ENCODE measurements at places on chromosomes 6 and 20.

DNA sequence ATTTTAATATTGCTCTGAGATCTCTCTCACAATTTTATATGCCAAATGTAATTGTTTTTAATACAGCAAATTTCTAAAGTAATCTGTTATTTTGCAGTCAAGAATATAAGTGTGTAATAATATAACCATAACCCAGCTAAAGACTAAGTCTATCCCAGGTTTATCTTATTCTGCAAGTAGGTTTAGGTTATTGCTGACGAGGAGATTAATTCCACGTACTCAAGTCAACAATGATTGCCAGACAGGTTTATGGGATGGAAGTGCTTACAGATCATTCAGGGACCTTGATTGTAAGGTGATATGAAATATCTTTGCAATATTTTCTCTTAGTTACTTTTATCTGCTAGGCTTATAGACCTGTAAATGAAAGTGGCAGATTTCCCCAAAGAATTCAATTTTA is 698.3 kb downstream of the HDGFL1 start:
- DNase-seq, result no peak

DNA sequence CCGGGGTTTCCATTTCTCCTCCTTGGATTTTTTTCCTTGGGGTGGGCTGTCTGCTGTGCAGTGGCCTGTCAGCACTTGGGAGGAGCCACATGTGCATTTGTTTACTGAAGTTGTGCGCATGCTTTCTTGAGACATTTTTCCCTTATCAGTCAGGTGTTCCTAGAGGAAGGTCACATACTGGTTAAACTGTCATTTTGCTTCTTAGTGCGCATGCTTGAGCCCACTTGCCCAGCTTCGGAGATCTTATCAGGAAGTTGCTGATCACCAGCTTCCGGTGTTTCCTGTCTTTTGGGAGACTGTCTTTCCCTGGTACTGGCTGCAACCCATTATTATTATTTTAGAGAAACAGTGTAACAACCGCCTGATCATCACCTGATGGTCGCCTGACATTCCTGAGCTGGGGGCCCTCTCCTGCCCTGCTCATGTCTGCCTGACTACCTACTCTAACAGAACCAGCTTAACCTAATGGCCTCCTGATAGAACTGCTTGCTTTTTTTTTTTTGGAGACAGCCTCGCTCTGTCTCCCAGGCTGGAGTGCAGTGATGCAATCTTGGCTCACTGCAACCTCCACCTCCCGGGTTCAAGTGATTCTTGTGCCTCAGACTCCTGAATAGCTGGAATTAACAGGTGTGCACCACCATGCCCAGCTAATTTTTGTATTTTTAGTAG is 378 bp upstream of the ERVFRD-1 start:
- no peak for DNase-seq

- DNase-seq, result no peak
Measured at GRCh38 chr20:732727-733126, 35.6 kb downstream of the SLC52A3 start.

GRCh38 chr6:32118782-32119628 is 9.0 kb downstream of the ATF6B start:
- peak; percentile 83 for DNase-seq

DNA sequence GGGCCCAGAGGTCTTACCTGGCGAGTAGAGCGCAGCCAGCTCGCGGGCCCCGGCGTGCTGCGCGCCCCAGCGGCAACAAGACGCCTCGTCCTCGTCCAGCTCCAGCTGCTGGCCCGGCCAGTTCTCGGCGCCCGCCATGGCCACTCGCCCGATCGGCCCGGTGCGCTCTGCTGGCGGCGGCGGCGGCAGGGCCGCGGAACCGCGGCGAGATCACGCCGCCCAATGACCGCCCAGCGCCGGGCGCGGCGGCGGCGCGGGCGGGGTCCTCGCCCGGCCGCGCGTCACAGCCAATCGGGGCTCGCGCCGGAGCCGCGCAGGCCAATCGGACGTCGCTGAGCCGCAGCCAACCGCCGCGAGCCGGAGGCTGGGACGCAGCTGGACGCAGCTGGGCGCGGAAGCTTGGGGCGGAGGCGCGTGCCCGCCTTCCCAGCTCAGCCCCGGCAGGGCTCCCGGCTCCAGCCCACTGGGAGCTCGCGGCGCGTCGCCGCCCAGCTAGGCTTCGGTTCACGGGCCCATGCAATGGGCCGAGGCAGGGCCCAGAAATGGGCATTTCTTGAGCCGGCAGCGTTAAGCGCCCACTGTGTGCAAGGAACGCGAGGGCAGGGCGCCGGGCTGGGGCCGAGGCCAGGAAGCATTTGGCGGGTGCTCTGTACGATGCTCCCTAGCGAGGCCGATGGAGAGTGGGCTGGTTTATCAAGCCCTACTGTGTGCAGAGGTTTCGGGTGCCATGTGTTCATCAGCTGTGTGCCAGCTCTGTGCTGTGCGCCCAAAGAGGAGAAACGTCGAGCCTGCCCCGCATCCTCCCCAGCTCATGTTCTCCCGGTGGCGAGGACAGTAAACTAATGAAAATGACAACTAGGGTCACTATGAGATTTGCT is at the start of gene PEDS1:
Gene PEDS1 (minus strand): TSS at position 224 of the 878 bp plus-strand sequence. CDS start 86 bp downstream, at position 138.
- peak; percentile 99 for DNase-seq

DNA sequence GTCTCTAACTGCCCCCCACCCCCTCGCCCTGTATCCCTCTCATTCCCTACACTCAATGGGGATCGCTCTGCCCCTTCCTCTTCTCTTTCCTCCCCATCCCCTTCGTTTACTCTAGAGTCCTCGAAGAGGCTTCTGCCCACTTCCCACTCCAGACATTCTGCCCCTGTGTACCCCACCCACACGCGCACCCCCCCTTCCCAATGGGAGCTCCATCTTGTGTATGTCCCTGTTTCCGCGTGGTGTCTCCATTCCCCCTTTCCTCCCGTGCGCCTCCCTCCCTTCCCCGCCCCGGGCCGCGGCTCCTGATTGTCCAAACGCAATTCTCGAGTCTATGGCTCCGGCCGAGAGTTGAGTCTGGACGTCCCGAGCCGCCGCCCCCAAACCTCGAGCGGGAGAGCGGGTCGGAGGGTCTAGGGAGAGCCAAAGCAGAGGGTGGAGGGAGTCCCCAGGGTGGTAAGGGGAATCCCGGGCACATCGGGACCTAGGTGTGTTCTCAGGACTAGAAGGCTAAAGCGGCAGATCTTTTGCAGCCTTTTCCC is 679 bp upstream of the RING1 start:
- peak; percentile 81 for DNase-seq

DNA sequence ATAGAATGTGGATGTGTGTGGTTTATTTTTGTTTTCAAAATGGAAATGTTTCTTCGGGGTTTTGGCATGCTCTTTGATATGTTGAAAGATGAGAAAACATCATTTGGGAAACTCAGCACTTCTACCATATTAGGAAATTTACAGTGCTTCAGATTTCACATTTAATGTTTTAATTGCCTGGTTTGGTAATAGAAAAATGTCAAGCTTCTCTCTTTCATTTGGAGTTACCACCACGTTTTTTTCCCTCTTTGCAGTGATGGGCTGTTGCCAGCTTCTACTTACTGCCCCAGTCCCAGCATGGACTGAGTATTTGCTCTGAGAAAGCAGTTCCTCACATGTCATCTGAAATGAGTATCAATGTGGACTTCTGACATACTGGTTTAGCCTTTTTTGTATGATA is 267.7 kb downstream of the PRL start:
- DNase-seq, result no peak

- DNase-seq, result no peak
Measured at GRCh38 chr6:33905071-33905609, 101.3 kb upstream of the MLN start.

DNA sequence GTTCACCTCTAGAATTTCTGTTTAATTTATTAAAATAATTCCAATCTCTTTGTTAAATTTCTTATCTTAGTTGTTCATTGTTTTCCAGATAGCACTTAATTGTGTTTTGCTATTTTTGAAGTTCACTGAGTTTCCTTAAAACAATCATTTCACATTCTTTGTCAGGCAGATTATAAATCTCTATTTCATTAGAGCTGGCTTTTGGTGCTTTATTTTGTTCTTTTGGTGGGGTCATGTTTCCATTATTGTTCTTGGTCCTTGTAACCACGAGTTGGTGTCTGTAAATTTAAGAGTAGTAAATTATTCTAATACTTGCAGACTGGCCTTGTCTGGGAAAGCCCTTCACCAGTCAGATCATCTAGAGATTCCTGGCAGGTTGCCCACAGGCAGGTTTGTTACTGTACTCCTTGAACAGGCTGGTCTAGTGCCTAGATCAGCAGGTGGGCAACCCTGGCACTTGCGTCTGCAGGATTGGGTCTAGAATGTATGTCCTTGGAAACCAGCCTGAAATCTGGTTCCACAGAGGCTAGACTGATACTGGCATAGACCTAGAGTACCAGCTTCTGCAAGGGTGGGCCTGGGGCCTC is 110.4 kb downstream of the ADGB start:
- no peak for DNase-seq

GRCh38 chr6:157891544-157892362 is 68.7 kb downstream of the SNX9 start:
- no peak for DNase-seq

DNA sequence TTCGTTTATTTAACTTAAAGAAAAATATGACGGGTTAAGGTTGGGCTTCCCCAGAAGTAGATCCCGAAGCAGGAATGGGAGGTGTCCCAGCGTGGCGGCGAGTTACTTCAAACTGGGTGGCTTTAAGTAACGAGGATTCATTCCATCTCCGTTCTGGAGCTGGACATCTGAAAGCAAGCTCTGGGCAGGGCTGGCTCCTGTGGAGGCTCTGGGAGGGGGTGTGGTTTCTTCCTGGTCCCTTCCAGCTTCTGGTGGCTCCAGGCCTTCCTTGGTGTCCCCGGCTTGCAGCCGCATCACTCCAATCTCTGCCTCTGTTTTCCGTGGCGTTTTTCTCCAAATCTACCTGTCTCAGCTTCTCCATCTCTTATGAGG is 47.3 kb upstream of the BHLHE23 start:
- no peak for DNase-seq

DNA sequence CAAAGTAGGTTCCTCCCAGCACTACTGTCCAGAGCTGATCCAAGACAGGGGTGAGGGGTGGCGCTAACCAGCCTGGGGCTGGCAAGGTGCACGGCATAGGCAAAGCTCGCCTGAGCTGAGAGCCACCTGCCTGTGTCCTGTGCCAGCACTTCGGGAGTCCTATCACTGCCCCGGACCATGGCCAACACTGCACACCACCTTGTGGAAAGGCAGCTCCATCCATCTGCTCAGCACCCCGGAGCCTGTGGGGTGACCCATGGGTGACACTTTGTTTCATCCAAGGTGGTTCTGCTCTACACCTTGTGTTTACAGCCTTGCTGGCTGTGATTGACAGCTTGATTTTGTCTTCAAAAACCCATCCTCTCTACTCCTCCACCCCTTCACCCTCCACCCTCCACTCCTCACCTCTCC is 32.9 kb upstream of the GATA5 start:
- DNase-seq, result no peak

DNA sequence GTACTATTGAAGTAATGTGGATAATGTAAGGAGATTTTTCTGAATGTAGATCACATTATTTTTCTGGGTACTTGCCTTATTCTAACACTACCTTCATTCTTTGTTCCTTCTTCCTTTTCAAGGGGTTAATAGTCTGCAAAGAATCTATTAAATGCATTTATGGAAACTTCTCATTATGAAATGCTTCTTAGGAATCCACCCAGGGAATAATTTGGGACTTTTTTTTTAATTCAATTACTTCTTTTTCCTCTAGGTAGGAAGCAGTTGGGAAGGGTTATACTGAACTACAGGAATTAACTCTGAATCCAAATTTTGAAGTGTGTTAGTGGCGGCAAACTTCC is 173.1 kb downstream of the FOXA2 start:
- DNase-seq, result no peak

- DNase-seq, result no peak
Measured at GRCh38 chr6:85237478-85237877, 212.4 kb upstream of the NT5E start.

GRCh38 chr6:137589067-137589848 is 95.1 kb upstream of the OLIG3 start:
- peak; percentile 29 for DNase-seq

All from SK-N-SH (cell line).